ENCODE measurements at places on chromosomes 4 and X.

- DNase-seq: peak; percentile 5
These were observed 9.4 kb downstream of the MGST2 start for GRCh38 chr4:139674875-139675550.

- no peak for DNase-seq
These were observed 3.6 kb downstream of the ARHGAP24 start for GRCh38 chr4:85478576-85478975.

- DNase-seq: no peak
These were observed 581 bp downstream of the DNAJB14 start for GRCh38 chr4:99945718-99946355.

GRCh38 chr4:2212831-2213230 lies 29.1 kb downstream of the HAUS3 start:
- no peak for DNase-seq

- DNase-seq: no peak
These were observed 284.6 kb upstream of the GATB start for GRCh38 chr4:152045449-152045806.

DNA sequence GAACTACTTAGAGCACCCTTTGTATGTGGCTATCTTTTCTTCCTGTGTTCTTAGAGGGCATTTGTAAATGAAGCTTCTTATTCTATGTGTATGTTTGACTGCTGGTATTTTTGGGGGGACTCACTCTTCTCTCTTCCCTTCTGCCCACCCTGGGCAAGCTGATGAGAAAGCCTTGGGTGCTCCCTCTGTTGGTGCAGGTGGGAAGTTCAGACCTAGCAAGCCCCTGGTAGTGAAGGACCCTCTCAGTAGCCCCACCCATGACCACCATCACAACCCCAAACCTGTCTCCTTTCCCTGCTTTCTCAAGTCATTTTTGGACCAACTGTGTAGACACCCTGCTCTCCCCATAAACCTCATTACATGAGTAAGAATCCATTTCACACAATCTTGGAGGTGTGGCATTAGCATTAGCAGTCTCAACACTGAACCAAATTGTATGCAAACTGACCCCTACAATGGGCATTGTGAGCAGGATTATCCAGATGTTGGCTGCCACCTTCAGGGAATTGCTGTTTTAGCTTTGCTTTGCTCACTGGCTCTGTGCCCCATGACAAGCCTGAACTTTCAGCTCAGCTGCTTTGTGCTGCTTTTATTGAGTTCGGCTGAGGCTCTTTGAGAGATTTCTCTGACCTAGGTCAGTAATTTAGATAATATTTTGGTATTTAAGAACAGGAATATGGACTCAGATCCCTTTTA lies 27.9 kb downstream of the TRIM61 start:
- DNase-seq: no peak

DNA sequence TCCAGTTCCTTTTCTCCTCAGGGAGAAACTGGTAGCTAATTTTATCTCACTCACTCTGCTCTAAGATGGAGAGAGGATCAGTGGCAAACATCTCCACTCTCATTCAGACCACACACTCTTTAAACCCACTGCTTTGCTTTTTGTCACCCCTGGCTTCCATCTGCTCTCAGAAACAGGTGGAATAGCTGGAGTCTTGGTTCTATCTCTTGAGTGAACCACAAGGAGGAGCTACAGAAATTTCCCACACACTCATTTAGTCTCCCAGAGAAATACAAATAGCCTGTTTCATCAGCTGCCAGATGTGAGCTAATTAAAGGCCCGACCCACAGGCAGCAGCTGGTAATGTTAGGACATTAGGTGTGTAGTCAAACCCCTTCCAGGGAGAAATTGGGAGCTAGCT lies 96.6 kb downstream of the STPG2 start:
- no peak for DNase-seq

DNA sequence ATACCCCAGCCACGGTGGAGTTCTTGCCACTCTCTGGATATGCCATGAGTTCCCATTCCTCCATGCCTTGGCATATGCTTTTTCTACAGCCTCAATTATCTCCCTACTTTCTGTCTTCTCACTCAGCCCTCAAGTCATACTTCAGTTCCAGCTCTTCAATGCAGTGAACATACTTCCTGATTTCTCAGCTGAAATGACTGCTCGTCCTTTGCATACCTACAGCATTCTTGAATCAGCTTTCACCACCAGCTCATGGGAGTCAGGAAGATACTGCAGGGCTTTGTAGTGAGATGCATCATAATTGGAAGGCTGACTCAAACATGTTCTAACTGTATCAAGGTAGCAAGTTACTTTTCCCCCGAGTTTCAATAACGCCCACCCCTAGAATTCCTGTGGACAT lies 118.4 kb downstream of the APBB2 start:
- peak; percentile 38 for DNase-seq

- no peak for DNase-seq
These were observed 220.1 kb upstream of the PSAPL1 start for GRCh38 chr4:7654550-7655445.

DNA sequence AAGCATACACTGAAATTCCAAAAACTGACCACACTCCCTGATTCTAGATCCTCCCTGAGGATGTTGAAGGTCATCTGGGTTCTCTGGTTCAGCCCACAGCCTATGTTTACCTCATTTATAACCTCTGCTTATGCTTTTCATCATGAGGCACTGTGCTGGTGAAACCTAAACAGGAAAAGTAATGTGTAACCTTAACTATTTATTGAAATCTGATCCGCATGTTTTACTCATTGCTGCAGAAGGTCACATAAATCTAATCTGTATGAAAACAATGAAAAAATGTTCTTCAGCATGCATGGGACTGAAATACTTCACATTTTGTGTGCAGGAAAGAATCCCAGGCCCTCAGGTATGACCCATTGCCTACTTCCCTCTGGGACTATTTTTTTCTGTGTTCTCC lies 30.3 kb downstream of the UCHL1 start:
- no peak for DNase-seq

- DNase-seq: no peak
These were observed 77.1 kb downstream of the DCTD start for GRCh38 chr4:182840108-182840507.

DNA sequence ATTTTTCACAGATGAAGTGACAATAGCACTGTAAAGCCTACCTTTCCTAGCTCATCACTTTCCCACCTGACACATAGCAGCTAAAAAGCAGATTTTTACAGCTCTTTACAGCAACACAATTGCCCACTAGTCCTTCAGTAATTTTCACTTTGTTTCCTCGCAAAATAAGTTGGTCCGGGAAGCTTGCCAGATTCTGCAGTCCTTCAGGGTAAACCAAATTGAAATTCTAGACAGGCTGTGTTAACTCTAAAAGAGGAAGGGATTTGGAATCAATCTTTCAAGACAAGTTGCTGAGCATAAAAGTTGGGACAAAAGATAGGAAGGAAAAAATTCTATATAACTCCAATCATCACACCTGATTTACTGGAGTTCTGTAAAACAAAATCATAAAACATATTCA lies 8.7 kb downstream of the C1QTNF7 start:
- DNase-seq: no peak

GRCh38 chr4:73588613-73589012 lies 31.6 kb downstream of the RASSF6 start:
- no peak for DNase-seq

DNA sequence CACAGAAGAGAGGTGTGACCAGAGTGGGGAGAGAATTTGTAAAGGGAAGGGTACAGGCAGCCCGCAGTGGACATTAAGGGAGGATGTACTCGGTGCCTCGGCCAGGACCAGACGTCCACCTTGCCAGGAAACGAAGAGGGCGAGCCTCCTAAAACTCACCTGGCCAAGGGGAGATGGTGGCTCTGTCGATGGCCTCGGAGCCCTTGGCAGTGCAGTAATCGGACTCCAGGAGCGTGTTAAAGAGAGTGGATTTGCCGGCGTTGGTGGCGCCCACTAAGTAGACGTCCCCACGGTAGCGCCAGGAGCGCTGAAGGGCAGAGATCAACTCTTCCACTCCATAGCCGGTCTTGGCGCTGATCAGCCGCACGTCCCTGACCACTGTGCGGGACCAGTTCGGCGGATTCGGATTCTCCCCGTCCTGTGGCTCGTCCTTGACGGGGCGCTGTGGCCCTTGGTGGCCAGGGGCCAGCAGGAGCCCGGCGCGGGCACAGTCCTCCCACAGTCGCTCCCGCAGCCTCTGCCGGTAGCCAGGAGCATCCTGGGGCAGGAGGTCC lies 1.0 kb downstream of the NOA1 start:
- DNase-seq: no peak

DNA sequence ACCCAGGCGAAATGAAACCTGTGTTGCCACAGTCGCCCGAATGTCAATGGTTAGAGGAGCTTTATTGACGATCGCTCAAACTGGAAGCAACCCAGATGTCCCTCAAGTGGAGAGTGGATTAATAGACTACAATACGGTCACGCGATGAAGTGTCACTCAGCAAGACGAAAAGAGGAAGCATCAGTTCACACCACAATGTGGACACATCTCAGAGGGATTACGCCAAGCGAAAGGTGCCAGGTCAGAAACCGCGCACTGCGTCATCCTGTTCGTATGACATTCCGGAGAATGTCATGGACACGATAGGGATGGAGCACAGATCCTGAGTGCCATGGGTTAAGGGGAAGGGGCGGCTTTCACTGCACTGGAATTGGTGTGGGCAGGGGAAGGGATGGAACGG lies 111.7 kb downstream of the HMX1 start:
- no peak for DNase-seq

Data from GM12864 (cell line).